NCI-H748 treated with DMSO at 0.1 percent for 48 hours (cell line): ENCODE measurements at places on chromosomes 1 and 21.

DNA sequence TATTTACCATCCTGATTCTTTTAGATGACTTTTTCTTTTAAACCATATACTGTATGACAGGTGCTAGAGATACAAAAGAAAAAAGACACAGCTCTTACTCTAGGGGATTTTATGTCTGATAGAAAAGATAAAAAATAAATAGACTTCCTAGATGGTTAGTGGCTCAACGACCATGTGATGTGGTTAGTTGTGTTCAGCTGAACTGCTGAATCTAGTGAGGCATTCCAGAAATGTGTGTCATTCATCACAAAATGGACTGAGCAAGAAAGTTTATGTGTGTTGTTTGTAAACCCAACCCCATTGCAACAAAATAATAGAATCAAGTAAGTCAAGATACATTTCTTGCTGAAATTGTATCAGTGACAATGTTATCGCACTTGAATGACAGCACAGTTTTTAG lies 205.8 kb upstream of the LYPLAL1 start:
- no peak for DNase-seq

DNA sequence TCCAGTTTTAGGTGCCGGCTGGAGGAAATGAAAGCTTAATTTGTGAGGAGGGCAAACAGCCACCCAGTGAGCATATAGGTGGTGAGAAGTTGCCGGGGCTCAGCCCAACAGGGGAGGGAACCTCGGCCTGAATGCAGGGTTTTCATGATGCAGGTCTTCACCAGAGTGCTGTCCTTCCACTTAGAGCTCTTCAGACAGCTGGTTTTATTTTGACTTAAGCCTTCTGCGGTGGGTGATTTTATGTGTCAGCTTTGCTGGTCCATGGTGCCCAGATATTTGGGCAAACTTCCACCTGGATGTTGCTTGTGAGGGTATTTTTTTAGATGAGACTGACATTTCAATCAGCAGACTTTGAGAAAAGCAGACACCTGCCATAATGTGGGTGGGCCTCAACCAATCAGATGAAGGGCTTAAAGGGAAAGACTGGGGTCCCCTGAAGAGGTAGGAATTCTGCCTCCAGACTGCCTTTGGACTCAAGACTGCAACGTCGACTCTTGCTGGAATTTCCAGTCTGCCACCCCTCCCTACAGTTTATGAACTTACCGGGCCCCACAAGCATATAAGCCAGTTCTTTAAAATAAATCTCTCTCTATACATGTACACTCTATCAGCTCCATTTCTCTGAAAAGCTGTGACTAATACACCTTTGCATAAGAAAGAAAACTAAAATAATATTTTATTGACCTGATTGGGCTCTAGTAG lies 72.8 kb downstream of the RHOU start:
- DNase-seq, result no peak

DNA sequence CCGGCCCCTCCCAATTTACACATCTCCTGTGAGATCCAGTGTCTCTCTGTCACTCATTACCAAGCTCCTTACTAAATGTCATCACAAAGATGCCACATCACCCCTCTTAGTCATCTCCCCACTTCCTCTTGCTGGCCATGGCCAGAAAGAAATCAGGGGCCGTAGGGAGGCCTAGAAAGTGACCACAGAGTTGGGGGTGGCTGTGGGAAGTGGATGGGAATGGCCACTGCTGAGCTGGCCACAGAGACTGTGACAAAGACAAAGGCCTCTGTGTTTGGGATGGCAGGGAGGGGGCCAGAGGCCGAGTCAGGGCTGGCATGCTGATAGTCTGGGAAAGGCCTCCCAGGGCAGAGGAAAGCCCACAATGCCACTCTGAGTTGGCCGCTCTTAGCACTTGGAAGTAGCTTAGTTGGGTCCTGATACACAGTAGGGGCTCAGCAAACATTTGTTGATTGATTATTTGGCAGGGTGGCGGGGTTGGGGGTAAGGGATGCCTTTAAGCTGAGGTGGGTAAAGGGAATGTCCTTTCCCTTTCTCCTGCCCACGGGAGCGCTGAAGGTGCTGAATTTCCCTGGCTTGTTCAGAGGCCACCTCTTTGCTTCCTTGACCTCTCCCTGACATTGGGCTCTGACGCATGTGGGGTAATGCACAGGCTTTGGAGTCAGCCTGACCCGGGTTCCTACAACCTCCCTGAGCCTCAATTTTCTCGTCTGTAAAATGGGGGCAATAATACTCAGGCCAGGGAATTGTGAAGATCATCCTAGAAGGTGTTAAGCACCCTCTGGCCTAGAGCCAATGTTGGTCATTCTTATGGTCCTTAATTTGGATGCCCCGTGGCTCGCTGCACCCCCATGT lies 13.2 kb downstream of the NAV1 start:
- no peak for DNase-seq

DNA sequence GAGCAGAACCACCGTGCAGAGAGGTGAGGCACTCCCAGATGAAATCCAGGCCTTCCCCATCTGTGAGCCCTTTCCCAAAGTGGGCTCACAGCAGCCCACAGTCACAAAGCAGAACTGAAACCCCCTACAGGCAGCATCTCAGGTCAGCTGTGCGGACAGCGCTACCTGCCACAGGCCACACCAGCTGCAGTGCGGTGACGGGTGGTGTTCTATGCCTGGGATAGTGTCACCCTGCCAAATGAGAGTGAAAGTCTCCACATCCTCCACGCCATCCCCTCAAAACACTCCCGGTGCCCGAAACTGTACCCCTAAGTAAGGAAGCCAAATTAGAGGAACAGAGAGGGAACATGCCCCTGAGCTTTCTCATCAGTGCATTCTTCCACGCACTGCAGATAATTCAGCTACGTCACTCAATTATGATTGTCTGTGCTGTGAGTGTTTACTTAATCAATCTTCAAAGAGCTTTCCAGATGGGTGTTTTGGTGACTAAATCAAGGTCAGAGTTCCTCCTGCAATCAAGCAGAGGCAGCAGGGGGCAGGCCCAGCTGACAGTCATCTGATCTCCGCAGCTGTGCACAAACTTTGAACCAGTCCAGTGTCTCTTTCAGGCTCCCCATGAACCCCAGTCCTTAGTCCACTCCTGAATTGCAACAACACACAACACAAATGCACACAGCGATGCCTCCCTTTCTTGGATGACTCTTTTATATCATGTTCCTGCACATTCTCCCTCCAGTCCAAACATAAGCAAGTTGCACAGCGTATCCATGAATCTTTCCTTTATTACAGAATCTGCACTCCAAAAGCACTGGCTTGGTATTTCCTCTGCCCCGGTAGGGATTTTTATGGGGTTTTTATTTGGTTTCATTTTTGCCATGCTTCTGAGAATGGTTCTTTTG lies 150.0 kb downstream of the TOMM20 start:
- DNase-seq, result no peak

GRCh38 chr1:11500881-11501280 lies 21.9 kb downstream of the DISP3 start:
- DNase-seq, result no peak

GRCh38 chr1:160575112-160575664 lies 4.1 kb downstream of the CD84 start:
- no peak for DNase-seq

- DNase-seq, result no peak
Observed at GRCh38 chr1:195828325-195828724, 779.9 kb downstream of the KCNT2 start.

DNA sequence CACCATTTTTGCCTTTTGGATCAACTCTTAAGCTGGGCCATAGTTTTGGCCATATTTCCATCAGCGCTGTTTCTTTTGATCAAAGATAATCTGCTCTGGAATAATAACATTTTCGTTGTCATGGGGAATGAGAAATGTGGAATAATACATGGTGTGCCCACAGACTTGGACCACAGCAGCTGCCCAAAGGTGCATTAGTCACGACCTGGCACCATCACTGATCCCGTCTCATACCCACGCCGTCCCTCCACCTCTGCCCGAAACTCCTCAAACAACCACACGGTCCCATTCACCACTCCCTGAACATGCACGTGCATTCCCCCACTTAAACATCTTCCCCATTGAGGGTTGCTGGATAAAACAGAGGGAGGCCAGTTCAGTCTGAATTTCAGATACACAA lies 76.9 kb downstream of the SLC66A1 start:
- DNase-seq, result no peak

DNA sequence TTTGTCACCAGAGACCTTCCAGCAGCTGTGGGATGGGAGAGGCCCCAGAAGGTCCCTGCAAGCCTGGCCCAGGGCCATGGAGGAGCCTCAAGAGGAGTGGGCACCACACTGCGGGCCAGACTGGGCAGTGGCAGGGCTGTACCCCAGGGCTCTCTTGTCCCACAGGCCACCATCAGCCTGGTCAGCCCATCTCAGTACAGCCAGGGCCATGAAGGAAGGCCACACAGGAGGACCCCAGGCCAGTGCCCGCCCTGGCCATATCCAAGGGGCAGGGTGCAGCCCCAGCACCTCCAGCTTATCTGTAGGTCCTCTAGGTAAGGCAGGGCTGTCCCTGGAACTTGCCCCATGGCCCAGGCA lies 3.1 kb upstream of the GNB1 start:
- DNase-seq, result no peak

DNA sequence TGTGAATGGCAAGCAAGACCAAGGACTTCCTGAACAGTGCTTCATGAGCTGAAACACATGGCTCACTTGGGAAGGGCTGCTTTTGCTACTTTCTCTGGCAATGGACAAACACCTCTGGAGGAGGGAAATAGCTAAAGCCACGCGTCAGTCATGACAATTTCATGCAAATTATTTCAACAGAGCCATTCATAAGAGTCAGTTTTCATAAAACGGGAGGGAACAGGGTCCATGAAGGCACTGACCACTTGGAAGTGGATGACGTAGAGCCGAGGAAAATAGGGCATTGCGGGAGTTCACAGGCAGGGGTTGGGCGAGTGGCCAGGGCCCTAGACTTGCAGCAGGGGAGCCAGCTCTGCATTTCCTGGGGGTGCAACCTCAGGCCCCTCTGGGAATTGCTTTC lies 43.9 kb downstream of the SDC3 start:
- no peak for DNase-seq

DNA sequence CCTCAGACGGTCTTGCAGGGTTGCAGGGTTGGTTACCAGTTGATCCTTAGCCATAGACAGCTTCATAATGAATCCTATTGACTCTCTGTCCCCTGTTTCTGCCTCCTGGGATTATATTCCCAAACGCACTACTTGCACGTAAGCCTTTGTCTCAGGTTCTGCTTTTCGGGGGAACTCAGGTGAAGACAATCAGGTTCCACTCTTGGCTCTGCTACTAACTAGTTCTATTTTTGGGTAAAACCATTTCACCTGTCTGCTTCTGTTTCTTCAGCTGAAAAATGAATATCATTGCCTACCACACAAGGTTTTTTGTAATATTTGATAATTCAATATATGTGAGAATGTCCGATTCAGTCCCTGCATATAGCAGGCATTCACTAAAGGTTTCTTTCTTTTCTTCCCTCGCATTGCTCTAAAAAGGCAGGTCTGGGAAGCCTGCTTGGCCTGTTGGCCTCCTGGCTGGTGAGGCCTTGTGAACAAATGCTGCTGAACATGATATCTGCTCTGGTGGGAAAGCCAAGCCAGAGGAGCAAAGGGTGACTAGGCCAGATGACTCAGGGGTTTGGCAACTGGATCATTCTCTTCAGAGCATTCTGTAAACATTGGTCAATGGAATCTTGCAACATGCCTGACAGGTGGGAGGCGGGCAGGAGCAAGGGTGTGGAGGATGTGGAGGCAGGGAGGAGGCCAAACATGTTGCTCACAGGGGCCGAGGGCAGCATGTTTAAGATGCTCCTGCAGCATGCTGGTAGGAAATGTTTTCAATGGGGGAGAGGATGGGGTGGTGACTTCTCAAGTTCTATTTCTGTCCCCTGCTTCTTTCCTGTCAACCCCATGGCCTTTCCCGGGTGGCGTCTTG lies 23.8 kb downstream of the IER5 start:
- no peak for DNase-seq

DNA sequence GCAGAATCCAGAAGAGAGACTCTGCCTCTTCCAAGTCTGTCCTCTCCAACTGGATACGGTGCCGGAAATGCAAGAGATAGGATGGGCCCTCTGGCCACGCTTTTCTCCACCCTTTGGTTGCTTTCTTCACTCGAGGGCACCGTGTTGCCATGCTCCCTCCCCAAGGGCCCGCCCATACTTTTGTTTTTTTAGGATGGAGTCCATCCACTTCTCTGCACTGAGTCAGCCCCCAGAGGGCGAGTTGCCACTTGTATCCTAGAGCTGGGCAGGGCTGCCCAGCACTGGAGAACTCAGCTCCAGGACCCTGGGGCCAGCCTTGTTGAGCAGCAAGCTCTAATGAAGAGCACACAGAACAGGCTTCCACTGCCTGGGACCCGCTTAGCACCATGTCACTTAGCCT lies 25.5 kb downstream of the IFNGR2 start:
- no peak for DNase-seq

DNA sequence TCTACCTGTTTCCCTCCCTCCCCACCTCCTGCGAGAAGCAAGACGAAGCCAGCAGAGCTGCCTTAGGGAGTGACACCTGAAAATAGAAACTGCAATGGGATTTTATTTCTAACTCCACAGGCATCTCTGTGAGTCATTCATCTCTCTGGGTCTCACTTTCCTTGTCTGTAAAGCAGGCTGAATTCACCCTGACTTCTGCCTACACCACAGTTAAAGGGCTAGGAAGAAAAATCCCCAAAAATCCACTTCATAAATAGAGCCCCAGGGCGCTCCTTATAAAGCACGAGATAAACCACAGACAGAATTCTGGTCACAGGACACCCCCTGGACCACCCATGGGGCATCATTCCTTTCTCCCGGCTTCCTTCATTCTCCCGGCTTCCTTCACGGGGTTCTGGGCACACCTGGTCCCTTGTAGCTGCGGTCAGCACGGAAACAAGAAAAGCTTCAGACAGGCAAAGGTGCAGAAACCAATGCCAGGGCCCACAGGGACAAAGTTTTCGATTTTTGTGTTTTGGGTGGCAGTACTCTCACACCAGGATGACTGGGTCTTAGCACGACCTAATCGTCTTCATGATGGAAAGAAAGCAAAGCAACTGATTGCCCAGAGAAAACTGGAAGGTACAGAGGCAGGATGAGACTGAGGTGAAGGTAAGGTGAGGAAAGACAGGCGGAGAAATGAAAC lies 2.8 kb upstream of the H6PD start:
- DNase-seq, result no peak

DNA sequence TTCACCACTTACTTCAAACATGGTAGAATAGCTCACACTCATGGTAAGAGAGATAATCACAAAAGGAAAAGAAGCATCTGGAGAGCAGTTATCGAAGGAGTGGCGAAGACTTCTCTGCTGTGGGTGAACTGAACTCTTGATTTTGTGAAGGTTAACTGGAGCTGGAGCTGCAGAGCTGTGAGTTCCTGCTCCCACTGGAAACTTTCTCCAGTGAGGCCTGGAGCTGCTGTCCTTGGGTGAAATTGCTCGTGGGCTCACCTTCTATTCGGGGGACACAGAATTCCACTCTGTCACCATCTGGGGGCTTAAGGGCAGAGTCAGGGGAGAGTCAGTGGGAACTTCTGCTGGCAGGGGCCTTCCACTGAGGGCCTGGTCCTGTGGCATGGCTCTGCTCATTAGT lies 45.9 kb downstream of the MAB21L3 start:
- no peak for DNase-seq

- no peak for DNase-seq
Observed at GRCh38 chr1:116064616-116065015, 46.6 kb upstream of the MAB21L3 start.
